ENCODE measurements at places on chromosomes 4 and X.

DNA sequence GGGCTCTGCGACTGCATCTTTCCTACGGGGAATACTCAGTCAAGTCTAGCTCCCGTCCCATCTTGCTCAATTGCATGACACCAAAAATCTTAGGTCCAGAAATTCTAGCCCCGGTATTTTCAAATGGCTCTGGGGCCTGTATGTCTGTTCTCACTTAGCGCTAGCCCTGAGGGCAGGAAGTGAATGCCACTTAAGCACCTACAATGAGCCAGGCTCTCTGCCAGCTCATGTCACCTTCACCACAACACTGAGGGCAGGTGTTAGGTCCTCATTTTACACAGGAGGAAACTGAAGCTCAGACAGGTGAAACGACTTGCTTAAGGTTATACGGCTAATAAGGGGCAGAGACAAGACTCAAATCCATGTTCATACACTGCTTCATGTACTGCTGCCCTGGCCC lies 282.8 kb downstream of the PPP1R2C start:
- DNase-seq: no peak

DNA sequence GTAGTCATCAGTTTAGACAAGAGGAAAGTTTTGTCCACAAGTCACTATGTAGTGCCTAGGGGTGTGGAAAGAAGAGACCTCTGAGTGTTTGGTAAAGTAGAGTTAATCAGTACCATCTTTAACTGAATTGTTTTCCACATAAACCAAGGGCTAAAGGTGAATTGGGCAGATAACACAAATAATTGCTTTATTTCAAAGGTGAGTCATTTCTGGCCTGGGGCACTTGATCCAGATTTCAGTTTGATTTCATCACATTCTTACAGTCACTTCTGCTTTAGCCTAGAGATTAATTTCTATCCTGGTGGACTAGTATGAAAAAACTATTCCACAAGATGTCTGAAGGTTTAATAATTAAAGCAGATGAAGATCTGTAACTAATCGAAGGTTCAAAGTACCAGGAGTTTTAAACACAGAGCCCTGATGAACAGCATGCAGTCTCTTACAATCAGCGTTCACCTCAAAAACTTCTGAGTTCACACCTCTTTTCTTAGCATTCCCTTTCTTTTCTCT lies 74.5 kb upstream of the BOD1L1 start:
- peak; percentile 8 for DNase-seq

GRCh38 chr4:6962211-6963041 lies 52.8 kb downstream of the TBC1D14 start:
- no peak for DNase-seq

GRCh38 chrX:45992402-45993123 lies 552.7 kb downstream of the ZNF674 start:
- DNase-seq: no peak

GRCh38 chr4:153729895-153730294 lies 29.9 kb downstream of the RNF175 start:
- DNase-seq: no peak

DNA sequence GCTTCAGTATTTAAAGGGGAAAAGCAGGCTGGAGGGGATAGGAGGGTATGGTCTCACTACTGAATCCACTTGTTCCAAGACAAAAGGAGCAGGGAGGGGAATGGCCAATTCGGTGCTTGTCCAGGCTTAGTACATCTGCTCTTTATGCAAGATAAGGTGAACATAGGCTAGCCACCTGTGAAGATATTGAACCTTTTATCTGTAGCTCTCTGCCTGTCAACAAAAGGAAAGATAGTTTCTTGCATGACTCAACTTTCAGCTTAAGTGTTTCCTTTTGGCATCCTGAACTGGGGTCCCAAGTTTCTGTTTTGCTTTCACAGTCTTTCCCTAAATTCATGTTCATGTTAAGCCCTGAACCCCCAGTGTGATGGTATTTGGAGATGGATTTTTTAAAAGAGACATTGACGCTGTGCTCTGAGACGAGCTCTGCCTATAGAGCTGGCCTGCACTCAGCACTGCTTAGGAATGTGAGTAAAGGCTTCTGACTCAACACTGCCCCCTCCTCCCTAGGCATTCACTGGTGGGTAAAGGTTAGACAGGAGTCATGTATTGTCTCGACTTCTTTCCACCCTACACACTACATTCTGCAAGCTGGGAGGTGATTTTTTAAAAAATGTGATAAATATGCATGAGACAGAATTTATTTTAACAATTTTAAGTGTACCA lies 28.2 kb downstream of the FAM149A start:
- peak; percentile 64 for DNase-seq

DNA sequence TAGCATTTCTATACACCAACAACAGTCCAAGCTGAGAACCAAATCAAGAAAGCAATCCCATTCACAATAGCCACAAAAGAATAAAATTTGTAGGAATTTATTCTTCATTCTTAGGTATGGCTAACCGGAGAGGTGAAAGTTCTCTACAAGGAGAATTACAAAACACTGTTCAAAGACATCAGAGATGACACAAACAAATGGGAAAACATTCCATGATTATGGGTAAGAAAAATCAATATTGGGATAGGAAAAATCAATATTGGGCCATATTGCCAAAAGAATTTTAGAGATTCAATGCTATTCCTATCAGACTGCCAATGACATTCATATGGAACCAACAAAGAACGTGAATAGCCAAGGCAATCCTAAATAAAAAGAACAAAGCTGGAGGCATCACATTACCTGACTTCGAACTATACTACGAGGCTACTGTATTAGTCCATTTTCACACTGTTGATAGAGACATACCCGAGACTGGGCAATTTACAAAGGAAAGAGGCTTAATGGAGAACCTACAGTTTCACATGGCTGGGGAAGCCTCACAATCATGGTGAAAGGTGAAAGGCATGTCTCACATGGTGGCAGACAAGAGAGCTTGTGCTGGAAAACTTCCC lies 49.1 kb downstream of the NCAPG start:
- DNase-seq: no peak

DNA sequence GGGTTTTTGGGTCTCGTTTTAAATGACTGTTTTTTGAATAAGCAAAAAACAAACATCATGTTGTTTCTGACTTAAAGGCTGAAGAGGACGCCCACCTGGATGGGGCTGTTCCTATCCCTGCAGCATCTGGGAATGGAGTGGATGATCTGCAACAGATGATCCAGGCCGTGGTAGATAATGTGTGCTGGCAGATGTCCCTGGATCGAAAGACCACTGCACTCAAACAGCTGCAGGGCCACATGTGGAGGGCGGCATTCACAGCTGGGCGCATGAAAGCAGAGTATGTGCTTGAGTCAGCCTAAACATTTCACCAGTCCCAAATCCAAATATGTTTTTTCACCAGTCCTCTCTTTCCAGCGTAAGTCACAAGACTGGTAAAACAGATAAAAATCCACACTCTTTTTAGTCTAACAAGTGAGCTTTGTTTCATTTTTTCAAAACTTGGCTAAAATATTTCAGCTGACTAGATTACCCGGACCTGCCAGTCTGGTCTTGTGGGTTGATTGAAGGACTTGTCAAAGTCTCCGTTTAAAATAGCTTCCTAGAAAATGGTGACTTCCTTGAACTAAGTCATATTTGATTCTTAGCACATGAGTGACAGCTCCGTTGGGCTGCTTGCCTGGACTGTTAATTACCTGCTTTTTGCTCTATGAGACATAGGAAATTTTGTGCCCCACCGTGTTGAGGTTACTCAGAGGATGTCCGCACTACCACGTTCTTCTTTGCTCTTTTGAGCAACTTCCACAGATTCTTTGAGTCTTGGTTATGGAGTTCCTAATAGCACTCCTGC lies 20.8 kb downstream of the ENOPH1 start:
- no peak for DNase-seq

GRCh38 chr4:86816501-86817273 lies 32.5 kb downstream of the SLC10A6 start:
- DNase-seq: no peak

- peak; percentile 69 for DNase-seq
These were observed 168.3 kb downstream of the SPRY1 start for GRCh38 chr4:123564758-123565346.

- no peak for DNase-seq
These were observed 6.9 kb downstream of the KLHL8 start for GRCh38 chr4:87213421-87214075.

DNA sequence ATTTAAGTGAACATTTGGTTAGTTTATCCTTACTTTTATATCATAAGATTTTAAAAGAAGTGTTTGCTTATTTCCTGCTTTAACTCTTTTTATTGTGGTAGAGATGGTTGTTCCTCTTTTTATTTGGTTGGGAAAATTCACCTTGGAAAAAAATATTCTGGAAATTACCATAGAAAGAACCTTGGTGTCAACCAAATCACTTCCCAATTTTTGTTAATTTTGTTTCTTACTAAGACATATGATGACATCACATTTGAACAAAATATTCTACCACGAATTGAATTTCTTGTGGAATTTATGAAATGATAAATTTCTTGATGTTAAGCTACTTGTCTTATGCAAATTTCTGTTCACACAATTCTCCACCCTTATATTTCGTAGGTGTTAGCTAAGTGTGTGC lies 33.7 kb downstream of the LAMTOR3 start:
- DNase-seq: no peak

GRCh38 chr4:96642490-96642889 lies 802.6 kb downstream of the PDHA2 start:
- no peak for DNase-seq

DNA sequence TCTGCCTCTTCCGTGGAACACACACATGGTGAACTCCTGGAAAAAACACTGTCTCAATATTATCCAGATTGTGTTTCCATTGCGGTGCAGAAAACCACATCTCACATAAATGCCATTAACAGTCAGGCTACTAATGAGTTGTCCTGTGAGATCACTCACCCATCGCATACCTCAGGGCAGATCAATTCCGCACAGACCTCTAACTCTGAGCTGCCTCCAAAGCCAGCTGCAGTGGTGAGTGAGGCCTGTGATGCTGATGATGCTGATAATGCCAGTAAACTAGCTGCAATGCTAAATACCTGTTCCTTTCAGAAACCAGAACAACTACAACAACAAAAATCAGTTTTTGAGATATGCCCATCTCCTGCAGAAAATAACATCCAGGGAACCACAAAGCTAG lies 87.9 kb downstream of the TET2 start:
- no peak for DNase-seq

GRCh38 chr4:125306112-125306511 lies 8.6 kb upstream of the FAT4 start:
- DNase-seq: no peak

GRCh38 chr4:88158489-88159228 lies at the start of gene ABCG2:
Gene ABCG2, minus strand, starts transcription at chr4:88158639. Its CDS starts 18,644 bp downstream, at chr4:88139995.
- DNase-seq: peak; percentile 8

GRCh38 chrX:153459986-153460385 lies 10.4 kb downstream of the HAUS7 start:
- peak; percentile 42 for DNase-seq

GRCh38 chr4:6207602-6208001 lies 7.3 kb upstream of the JAKMIP1 start:
- no peak for DNase-seq

DNA sequence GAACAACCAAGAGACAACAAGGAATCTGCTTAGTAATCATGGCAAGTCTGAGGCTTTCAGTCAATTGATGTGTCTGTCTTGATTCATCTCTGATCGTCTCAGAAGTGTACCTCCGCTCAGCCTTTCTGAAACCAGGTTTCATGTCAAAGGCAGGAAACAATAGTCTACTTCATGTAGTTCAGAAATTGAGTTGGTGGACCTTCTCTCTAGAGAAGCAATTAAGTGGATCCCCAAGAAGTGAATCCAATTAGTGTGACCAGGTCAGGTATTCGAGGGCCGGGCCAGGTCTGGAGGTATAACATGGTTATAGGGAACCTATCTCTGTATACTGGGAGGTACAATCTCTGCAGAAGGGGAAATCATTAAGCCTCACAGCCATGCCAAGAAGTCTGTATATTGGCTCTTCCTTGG lies 32.0 kb downstream of the DAPP1 start:
- DNase-seq: no peak

DNA sequence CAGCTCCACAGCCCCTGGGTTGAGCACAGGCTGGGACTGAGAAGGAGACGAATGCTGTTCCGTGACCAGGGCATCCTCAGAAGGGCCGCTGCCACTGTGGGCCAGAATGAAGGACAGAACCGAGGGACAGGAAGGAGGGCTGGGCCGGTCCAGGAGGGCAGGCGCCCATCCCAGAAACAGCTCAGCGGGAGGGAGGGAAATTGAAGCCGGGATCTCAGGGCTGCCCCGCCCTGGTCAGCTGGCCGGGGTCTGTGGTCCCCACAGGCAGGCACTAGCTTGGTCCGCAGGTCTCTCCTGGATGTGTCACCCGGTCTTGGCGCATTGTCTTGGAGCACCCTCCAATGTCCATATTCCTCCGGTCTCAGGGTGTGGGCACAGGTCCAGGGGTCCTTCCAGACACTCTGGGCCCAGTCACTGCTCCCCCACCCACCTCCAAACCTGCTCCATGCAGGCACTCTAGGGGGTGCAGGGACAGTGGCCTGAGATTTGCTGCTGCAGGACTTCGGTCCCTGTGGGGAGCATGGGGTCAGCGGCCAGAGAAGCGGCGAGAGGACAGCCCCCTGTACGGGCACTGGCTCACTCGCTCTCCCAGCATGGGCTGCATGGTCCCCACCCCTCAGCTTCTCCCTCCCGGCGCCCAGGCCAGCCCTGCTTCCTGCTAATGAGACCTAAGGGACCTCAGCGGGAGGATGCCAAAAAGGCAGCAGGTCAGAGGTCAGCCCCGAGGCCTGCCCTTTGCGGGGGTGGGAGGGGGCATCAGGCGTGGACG lies 23.9 kb upstream of the MXD4 start:
- DNase-seq: no peak

GRCh38 chr4:121597346-121597934 lies 99.3 kb downstream of the ANXA5 start:
- no peak for DNase-seq

- no peak for DNase-seq
These were observed 29.3 kb upstream of the PTPN13 start for GRCh38 chr4:86564795-86565194.

DNA sequence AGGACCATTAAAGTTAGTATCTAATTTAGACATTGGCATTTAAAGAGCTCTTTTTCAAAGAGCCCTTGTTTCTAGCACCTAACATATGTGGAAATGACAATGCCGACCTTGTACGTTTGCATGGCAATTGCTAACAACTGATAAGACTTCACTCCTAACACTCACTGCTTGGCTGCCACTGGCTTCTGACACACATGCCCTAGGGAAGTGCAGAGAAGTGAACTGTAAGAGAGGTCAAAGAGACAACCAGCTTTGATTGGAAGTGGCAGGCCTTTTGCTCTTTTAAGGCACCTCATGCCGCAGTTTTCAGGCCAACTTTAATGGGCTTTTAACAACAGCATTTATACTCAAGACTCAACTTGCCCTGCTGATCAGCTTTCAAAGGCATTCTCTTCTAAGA lies 158.4 kb downstream of the RAB28 start:
- no peak for DNase-seq

- no peak for DNase-seq
These were observed 2666.6 kb downstream of the PCDH7 start for GRCh38 chr4:33386764-33387163.

- no peak for DNase-seq
These were observed 785.0 kb downstream of the GLUD2 start for GRCh38 chrX:121832446-121832845.

DNA sequence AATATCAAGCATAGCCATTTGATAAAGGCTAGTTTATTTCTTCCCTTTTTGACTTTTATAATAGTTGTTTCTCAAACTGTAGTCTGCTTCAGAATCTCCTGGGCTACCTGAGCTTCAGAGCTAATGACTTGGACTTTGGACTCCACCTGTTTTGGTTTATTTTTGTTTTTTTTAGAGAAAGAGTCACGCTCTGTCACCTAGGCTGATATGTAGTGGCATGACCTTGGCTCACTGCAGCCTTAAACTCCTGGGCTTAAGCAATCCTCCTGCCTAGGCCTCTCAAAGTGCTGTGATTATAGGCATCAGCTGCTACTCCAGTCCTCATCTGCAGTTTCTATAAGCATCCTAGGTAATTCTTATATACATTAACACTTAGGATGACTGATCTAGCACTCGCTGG lies 90.5 kb downstream of the DDIT4L start:
- no peak for DNase-seq

Data from HTR-8/SVneo (cell line).